ENCODE measurements at places on chromosomes 5 and 9. TPM values are rescaled to one million over a fixed set of nuclear protein-coding genes. Genes with fewer than 3 reads are reported as not detected.

DNA sequence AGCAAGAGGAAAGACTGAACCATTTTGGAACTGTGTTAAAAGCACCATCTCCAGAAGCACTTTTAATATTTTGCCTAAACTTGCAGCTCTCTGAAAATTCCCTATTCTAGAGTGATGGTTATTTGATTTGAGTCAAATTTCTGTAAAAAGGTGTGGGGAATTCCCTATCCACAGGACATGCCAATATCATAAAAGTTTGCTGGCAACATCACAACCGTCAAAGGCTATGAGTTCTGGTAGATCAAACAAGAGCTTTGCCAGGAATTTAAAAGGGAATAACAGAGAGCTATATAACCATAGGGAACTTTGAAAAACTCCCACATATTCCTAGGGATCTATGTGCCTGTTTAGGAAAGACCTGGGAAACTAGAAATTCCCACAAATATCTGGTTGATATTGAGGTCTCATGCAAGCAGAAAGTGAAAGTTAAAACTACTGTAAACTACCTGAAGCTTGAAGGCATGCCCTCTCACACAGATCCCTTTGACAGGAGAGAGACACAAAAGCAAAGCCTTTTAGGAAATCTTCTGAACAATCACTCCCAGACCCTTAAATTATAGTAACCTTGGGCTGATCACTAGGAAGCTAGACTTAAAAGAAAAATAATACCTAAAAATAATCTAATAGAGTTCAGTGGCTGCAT, 549.9 kb downstream of the ANXA1 start:
- DNase-seq, result no peak

- peak; percentile 72 for DNase-seq
Measured at GRCh38 chr5:153964880-153965645, 73.6 kb downstream of the FAM114A2 start.

DNA sequence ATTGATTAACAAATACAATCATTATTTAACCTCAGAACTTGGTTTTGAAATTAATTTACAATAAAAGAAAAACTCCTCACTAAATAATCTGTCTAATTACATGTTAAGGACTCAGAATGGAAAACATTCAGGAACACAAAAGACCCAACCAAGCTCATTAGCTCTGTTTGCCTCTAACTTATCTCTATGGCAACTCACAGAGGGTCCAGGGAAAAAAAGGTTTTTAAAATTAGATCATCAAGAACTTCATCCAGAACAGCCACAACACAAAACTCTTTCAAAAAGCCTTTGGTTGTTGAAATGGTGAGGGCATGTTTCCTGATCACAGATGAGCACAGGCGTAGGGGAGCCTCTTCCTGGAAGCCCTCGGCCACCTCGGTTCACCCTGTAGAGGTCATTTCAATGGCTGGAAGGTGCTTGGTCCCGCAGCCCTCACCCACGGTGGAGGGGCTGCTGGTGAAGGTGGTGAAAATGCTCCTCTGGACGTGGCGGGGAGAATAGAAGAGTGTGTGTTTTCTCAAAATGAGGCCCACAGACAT, 17.2 kb upstream of the TCF7 start:
- no peak for DNase-seq

- no peak for DNase-seq
Measured at GRCh38 chr5:1973391-1974013, 90.8 kb upstream of the IRX4 start.

DNA sequence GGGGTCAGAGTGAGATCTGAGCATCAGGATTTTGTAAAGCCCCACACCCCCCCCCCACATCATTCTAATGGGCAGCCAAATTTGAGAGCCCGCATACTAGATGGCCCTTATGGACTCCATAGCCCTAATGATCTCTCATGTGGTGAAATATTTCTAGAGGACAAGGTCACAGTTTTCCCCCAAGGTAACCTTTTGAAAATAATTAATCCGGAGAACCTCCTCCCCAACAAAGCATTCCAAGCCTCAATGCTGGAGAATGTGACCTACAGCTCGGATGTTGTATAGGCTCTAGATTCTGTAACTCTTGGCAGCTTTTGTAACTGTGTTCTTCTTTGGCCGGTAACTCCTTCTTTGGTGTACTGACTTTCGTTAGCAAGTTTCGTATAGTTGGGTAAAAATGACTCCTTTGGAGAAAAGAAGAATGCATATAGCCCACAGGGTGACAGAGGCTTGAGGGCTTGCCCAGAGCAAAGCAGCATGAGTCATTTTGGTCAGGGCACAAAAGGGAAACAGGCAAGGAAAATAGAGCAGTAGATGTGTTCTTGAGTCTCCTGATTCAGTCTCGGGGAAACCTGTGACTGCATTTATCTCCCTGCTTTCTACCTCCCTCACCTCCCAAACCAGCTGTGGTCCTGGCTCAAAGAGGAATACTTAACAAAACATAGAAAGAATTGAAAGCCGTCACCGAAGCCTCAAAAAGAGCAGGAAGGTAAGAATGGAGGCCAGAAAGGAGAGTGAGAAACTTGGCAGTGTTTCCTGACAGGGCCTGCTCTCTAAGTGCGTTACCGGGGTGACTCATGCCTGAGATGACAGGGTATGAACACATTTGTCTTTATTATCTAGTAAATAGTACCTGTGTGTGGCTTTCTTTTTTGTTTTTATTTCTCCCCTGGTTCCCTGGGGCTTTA, 6.6 kb upstream of the XPA start:
- DNase-seq, result no peak

- DNase-seq, result peak; percentile 77
Measured at GRCh38 chr5:95669540-95669939, 13.3 kb downstream of the SPATA9 start.

DNA sequence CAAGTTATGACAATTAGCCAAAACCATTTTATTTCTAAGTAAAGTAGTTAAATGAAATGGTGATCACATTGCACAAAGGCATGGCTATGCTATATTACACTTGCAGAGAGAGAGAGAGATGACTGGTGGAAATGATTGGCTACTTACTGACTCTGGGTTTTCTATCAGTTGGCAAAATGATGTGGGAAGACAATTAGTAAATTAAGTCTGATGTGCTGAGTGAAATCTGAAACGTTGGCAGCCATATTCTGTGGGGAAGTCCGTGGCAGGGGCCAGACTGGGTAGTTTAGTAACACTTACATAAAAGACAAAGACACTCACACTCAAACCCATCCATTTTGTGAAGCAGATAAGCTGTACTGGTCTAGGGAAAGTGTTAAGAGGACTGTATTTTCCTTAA, 61.6 kb downstream of the ANXA1 start:
- DNase-seq, result no peak

RGS3 gene
- 50.9 TPM for polyA plus RNA-seq

GRCh38 chr5:5480481-5481111, 58.1 kb downstream of the ICE1 start:
- DNase-seq, result no peak

HARS2 gene
- polyA plus RNA-seq, result 26.9 TPM

- no peak for DNase-seq
Measured at GRCh38 chr5:139647506-139648204, 494 bp upstream of the CXXC5 start.

DNA sequence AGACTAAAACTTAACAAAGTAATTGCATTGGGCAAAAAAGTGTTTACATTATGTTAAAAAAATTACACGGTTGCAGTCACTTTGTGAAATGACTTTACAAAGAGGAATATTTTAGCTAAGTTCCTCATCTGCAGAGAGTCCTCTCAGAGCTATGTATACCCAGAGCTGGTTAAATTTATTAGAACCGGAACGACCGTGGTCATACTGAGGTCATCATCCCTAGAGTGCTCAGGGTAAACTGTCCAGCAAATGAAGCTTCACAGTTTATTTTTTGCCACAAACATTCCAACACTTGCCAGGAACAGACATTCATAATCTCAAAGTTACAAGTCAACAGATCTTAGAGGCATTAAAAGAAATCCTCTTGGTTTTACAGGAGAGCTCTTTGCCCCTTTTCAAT, 897 bp downstream of the ROPN1L start:
- no peak for DNase-seq

DNA sequence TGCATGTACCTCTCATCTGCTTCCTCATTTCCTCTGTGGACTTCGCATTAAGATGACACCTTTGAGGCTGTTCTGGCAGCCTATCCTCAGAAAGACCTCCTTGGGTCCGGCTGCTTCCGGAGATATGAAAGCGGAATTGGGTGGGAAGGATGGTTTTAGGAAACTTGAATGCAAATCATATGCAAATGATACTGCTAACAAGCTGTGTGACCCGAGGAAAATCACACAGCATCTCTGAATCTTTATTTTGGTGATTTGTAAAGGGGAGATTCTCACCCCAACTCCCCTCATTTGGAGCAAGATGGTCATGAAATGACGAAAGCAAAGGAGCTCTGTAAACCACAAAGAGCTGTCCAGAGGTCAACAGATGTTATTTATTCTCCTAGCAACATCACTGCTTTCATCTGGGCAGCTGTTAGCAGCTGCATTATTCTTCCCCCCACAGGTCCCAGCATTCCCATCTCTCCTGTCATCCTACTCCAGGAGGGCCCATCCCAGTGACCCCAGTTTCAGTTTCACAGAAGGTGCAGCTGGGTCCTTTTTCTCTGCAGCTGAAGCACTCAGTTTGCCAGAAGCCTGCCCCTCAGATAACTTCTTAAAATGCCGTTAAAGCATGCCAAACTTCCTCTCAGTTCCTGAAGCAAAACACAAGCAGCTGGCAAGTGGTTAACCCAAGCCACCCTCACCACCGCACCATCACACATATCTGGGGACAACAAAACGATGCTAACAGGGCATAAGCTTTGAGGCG, 269.5 kb downstream of the SEC61B start:
- peak; percentile 35 for DNase-seq

DNA sequence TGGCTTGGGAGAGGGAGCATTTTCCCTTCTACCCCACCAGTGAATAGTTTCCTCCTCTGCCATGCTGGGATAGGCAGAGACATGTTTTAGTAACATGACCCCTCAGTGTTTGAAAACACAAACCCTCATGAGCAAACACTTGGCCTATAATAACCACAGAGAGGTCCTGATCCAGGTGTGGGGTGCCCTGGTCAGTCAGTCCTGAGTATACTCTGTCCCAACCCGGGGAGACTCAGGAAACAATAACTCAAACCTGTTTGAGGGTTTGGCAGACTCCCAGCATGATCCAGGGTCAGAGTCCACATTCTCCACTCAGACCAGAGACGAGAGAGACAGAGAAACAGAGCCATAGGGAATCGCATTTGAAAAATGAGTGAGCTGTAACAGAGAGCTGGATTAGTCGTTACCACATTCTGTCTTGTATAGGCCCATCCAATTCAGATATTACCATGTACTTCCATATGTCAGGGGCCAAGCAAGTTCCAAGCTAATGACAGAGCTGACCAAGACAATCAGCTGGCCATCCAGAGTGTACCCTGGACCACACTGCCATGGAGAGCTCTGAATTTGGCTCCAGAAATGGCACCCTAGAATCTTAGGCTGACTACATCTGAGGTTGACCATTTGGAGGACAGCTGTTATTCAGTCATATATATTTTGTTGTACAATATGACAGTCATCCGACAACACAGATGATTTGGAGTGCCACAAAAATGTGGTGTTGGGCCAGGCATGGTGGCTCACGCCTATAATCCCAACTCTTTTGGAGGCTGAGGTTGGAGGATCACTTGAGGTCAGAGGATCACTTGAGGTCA, 4.2 kb upstream of the CA9 start:
- no peak for DNase-seq

DNA sequence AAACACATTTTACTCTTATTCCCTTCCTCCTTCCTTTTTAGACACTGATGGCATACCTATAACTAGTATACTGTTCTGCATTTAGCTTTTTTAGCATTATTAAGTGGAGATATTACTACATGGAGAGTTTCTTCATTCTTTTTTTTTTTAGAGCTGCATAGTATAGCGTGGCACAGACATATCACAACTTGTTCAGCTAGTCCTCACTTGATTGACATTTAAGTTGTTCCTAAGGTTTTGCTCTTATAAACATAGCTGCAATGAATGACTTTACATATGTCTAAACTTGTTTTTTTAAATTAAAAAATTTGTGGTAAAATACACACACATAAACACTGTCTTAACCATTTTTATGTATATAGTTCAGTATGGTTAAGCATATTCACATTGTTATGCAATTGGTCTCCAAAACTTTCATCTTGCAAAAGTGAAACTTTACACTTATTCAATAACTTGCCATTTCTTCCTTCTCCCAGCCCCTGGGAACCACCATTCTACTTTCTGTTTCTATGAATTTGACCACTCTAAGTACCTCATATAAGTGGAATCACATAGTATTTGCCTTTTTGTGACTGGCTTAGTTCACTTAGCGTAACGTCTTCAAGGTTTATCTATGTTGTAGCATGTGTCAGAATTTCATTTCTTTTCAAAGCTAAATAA, 48.7 kb downstream of the ANKDD1B start:
- no peak for DNase-seq

DNA sequence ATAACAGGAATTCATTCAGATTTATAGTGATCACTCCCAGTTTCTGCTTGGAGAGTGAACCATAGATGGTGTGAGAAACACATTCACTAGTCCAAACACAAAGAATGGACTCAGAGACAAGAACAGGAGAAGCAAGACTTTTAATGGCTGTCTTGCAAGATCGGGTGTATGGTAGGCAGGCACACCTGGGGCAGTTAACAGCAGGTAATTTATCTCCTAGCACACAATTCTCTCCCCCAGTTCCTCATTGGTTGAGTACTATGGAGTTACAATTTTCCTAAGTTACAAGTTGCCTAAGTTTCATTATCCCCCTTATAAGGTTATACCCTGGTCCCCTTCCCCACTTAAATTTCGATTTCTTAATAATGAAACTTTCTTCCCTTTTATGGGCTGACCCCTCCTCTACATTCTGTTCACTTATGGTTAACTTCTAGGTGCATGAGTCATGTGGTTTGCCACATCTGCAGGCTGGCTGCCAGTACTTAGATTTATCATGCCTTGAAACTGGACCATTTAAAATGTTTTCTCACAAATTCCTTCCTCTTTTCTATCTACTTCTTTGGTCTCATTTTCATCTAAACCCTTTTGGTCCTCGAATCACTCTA, 623.3 kb downstream of the HINT1 start:
- no peak for DNase-seq

PTGES2 gene
- 35.1 TPM for polyA plus RNA-seq

DNA sequence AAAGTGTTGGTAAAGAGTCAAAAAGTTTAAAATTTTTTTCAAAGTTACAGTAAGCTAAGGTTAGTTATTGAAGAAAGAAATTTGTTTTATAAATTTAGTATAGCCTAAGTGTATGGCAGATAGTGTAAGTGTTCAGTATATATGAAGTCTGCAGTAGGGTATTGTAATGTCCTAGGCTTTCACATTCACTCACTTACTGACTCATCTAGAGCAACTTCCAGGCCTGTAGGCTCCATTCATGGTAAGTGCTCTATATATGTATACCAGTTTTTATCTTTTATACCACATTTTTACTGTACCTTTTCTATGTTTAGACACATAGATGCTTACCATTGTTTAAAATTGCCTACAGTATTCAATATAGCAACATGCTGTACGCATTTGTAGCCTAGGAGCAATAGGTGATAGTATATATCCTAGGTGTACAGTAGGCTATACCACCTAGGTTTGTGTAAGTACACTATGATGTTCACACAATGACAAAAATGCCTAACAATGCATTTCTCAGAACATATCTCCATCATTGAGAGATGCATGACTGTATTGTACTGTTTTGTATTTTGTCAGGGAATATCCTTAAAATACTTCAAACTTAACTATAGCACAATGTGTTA, 38.5 kb downstream of the CYSTM1 start:
- DNase-seq, result no peak
